Uterus (tissue), 4 donors: ENCODE measurements at places on chromosomes 4 and X.
A peak's percentile ranks its signal among the peaks of the same experiment; 100 is the strongest.

DNA sequence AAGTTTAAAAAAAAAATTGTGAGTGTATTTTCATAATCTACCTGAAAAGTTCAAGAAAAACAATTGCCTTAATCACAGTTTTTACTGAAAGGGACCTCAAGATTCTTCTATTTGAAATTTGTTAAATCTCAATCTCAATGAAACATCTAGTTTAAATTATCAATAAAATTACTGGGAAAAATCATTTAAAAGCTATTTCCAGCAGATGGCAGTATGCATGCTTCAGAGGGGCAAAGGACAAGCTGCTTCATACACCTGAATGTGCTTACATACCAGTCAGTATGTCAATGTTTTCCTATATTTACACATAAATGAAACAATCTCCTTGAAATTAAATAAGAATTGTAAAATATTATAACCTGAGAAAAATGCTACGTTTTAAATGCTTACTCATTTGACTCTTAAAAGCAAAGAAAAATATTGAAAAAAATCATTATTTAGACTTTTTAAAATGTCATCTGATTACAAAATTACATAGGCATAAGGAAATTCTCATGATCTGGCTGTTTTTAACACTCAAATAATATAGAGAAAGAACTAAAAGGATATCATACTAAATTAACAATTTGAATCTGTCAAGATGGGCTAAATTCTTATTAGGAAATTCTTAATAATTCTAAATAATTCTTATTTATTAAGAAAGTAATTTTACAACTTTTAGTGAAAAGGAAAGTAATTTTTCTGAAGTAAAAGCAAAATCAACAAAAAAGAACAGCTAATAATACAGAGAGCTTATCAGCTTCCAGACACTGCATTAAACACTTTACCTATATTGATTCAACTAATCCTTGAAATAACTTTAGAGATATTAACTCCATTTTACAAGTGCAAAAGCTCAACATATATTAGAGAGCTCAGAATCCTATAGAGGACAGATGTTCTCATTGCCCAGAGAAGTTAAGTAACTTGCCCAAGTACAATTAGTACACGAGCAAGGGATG is 242.1 kb downstream of the ADAMTS3 start:
- no peaks in the 10 kb centered on the region for H3K36me3 ChIP-seq
- no peaks in the 10 kb centered on the region for H3K4me1 ChIP-seq
- H3K27ac ChIP-seq, result no peak overlapping the region
- H3K4me3 ChIP-seq, result no peak overlapping the region
- H3K27me3 ChIP-seq, result no peaks in the 10 kb centered on the region

DNA sequence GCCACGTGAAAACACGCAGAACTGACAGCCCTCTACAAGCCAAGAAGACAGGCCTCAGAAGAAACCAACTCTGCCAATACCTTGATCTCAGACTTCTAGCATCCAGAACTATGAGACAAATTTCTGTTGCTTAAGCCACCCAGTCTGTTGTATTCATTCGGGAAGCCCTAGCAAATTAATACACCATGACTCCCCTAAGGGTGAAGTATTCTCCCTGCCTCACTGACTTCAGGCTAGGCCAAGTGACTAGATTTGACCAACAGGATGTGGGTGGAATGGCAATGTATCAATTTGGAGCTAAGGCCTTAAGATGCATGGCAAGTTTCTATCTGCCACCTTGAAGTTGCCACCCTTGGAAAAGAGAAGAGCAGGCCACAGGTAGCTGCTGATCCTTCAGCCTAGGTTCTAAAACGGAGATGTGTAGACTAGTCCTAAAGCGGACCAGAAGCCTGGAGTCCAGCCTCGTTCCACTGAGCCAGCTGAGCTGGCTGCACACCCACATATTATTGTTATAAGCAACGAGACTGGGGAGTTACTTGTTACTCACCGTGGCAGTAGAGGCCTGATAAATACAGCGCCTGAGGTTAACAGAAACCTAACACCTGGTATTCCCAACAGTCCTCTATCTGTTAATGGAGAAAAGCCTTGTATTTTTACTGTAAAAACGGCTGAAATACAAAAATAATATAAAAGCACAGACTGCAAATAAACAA is 16.4 kb downstream of the SCARB2 start:
- DNase-seq, result no peak
- H3K27ac ChIP-seq, result peak overlapping the region; percentile 84
- H3K4me3 ChIP-seq, result no peak overlapping the region
- H3K36me3 ChIP-seq, result no peaks in the 10 kb centered on the region
- H3K4me1 ChIP-seq, result peaks cover 16% of the 10 kb centered on the region
- H3K27me3 ChIP-seq, result no peaks in the 10 kb centered on the region

DNA sequence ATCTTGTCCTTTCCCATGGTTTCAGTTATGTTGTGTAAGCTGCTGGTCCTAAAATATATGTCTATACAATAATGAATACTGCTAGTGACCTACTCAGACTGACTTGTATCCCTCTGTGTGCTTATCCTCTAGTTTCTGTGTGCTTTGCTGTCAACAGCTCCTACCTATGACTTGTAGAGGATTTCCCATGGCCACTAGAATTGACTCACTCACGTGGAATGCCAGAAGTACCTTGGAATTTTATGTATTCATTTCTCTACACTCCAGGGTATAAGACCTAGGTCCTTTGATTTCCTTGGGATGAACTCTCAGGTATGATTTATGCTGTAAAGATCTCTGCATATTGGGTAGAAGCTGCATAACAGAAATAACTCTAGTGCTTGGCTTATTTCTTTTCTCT is 279.9 kb upstream of the SLIT2 start:
- no peaks in the 10 kb centered on the region for H3K36me3 ChIP-seq
- no peaks in the 10 kb centered on the region for H3K27me3 ChIP-seq
- no peak for DNase-seq
- H3K27ac ChIP-seq, result no peak overlapping the region

DNA sequence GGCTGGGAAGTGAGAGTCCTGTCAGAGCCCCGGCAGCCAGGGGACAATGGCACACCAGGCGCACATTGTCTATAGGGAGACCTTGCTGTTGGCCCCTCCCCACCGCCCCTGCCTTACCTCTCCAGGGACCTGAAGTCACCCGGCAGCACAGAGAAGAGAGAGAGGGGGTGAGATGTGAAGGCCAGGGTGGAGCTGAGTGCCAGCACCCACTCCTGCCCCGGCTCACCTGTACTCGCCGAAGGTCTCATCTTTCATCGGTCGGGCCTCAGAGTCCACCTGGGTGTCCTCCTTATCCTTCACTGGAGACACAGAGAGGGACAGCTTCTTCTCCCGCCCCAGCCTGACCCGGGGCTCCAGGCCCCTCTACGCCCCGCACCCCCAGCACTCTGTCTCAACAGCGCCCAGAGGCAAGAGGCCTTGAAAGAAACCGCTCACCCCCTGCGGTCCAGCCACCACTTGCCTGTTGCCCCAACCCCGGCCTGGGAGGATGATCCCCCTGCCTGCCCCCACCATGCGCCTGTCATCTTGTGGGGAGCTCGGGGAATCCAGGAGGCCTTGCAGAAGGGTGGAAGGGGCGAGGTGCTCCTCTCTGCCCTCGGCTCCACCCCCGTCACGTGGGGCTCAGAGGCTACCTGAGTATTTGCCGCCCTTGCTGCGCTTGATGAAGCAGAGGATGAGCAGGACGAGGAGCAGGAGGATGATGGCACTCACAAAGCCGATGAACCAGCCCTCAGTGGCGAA is 22.6 kb downstream of the L1CAM start:
- H3K36me3 ChIP-seq, result no peaks in the 10 kb centered on the region
- H3K27me3 ChIP-seq, result no peaks in the 10 kb centered on the region
- no peak overlapping the region for H3K27ac ChIP-seq
- DNase-seq, result no peak

- H3K27me3 ChIP-seq, result no peaks in the 10 kb centered on the region
- no peak for DNase-seq
- no peak overlapping the region for H3K27ac ChIP-seq
- H3K4me1 ChIP-seq, result no peaks in the 10 kb centered on the region
- H3K36me3 ChIP-seq, result no peaks in the 10 kb centered on the region
- H3K4me3 ChIP-seq, result no peak overlapping the region
These were observed 44.2 kb upstream of the DGKK start for GRCh38 chrX:50514811-50515210.

GRCh38 chr4:187304133-187304532 is 580.5 kb upstream of the FAT1 start:
- H3K27me3 ChIP-seq, result no peaks in the 10 kb centered on the region
- H3K27ac ChIP-seq, result no peak overlapping the region
- no peaks in the 10 kb centered on the region for H3K4me1 ChIP-seq
- H3K36me3 ChIP-seq, result no peaks in the 10 kb centered on the region
- no peak overlapping the region for H3K4me3 ChIP-seq

GRCh38 chr4:133152831-133153481 is 3.9 kb downstream of the PCDH10 start:
- no peaks in the 10 kb centered on the region for H3K36me3 ChIP-seq
- H3K4me3 ChIP-seq, result peak overlapping the region; percentile 43
- H3K4me1 ChIP-seq, result no peaks in the 10 kb centered on the region
- DNase-seq, result no peak
- peaks cover 32% of the 10 kb centered on the region for H3K27me3 ChIP-seq
- no peak overlapping the region for H3K27ac ChIP-seq

DNA sequence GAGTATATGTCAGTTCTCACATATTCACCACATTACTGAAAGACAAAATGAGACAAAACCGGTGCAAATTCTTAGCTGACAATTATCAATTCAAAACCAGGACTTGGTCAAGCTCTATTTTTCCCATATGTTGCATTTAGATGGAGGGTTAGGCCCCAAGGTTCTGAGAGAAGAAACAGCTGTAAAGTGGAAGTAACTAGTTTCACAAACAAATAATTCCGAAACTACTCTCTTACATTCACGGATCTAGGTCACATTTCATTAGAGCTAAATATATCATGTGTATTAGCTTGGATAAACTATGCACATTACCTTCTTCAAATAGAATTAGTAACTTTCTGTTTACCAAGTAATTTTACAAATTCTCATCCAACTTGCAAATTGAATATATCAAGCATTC is 3.7 kb upstream of the GABRA2 start:
- no peaks in the 10 kb centered on the region for H3K36me3 ChIP-seq
- no peak overlapping the region for H3K4me3 ChIP-seq
- H3K4me1 ChIP-seq, result peaks cover 5% of the 10 kb centered on the region
- H3K27ac ChIP-seq, result no peak overlapping the region

- no peaks in the 10 kb centered on the region for H3K36me3 ChIP-seq
- H3K27ac ChIP-seq, result no peak overlapping the region
- DNase-seq, result no peak
- no peak overlapping the region for H3K4me3 ChIP-seq
These were observed 26.2 kb downstream of the TMEM144 start for GRCh38 chr4:158236304-158237030.

DNA sequence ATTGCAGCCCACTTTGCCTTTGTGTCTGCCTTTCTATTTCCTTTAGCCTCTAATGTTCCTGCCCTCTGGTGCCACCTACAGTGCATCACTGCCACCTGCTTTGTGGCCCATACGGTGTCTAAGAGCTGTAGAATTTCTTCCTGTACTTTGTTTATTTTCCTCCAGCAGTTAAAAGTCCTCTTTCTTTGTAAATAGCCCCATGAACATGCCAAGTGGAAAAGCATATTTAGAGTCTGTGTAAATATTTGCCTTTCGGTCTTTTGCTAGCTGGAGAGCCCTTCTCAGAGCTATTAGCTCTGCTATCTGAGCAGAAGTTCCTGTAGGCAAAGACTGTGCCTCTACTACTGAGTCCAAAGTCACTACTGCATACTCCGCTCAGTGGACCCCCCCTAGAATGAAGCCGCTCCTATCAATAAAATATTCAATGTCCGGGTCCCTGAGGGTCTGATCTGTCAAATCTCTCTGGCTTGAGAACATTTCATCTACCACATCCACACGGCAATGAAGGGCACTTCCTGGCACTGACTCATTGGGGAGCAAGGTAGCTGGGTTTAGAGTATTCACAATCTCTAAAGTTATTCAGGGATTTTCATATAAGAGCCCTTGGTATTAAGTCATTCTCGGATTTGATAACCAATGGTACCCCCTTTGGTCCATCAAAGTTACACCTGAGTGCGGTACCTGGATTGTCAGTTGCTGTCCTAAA is 36.3 kb downstream of the SULT1E1 start:
- no peak for DNase-seq
- no peaks in the 10 kb centered on the region for H3K27me3 ChIP-seq
- H3K27ac ChIP-seq, result no peak overlapping the region
- H3K4me1 ChIP-seq, result no peaks in the 10 kb centered on the region
- H3K36me3 ChIP-seq, result no peaks in the 10 kb centered on the region
- H3K4me3 ChIP-seq, result no peak overlapping the region

GRCh38 chr4:185744488-185744862 is 67.5 kb downstream of the SORBS2 start:
- H3K4me1 ChIP-seq, result no peaks in the 10 kb centered on the region
- H3K4me3 ChIP-seq, result no peak overlapping the region
- no peak for DNase-seq
- H3K27ac ChIP-seq, result no peak overlapping the region
- no peaks in the 10 kb centered on the region for H3K36me3 ChIP-seq

- no peak overlapping the region for H3K4me3 ChIP-seq
- H3K36me3 ChIP-seq, result no peaks in the 10 kb centered on the region
- H3K27ac ChIP-seq, result no peak overlapping the region
These were observed 121.5 kb downstream of the RAPGEF2 start for GRCh38 chr4:159224408-159224807.

- H3K27me3 ChIP-seq, result no peaks in the 10 kb centered on the region
- no peaks in the 10 kb centered on the region for H3K4me1 ChIP-seq
- H3K4me3 ChIP-seq, result no peak overlapping the region
- no peak for DNase-seq
- H3K36me3 ChIP-seq, result no peaks in the 10 kb centered on the region
These were observed 197.4 kb upstream of the TBL1X start for GRCh38 chrX:9267415-9267814.

DNA sequence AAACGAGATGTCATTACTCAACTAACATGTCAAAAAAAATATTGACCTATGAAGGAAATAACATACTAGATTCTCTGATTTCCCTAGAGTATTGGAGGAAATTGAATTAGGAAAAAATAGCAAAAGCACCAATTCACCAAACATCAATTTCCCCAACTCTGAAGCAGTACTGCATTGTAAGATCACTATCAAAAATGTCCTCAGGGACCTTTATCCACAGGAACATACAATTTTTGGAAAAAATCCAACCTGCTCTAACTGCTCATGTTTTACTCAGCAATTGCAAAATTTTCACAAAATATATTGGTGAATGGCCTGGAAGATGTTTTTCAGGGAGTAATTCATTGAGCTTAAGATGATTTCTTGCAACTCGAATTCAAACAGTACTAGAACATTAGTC is 239.0 kb upstream of the GIMD1 start:
- no peaks in the 10 kb centered on the region for H3K27me3 ChIP-seq
- no peak overlapping the region for H3K4me3 ChIP-seq
- H3K27ac ChIP-seq, result no peak overlapping the region
- no peak for DNase-seq
